ENCODE measurements at places on chromosomes 11 and 22.

DNA sequence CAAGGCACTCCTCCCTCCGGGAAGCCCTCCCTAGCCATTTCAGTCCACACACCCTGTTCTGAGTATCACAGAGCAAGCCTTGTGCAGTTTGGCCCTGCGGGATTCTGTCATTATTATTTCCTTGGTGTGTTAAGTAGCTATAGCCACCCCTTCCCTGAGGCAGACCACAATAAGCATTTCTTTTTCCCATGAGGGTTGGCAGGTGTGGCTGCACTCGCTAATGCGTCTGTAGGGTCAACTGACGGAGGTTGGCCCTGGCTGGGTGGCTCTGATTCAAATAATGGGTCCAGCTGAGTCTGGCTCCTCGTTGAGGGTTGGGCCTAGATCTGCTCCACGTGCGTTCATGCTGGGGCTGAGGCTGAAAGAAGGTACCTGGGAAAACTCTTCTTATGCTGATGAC, 5.1 kb downstream of the F2 start:
- no peak for DNase-seq

DNA sequence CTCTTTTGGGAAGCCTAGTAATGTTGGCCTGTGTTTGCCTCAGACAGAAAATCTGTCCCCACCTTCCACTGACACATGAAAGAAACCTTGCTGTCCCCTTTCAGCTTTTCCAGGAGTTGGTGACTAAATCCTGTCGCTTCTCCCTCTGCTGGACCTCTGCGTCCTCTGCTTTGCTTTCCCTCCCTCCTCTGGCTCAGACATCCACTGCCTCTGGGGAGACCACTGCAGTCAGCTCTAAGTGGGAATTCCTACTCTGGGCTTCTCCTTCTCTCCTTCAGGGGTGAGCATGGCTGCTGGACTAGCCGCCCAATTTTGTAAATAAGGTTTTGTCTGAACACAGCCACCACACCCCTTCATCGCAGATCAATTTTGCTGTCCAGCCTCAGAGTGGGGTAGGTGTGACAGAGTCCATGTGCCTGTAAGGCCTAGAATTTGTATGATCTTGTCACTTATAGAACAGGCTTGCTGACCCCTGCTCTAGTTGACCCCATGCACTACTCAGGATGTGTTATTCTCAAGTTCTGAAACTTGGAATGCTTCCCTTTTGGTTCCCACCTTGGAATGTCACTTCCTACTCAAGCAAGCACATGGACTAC, 23.0 kb downstream of the LRRC74B start:
- DNase-seq, result no peak

- DNase-seq, result no peak
Measured at GRCh38 chr11:126457817-126458216, 102.3 kb downstream of the ST3GAL4 start.

DNA sequence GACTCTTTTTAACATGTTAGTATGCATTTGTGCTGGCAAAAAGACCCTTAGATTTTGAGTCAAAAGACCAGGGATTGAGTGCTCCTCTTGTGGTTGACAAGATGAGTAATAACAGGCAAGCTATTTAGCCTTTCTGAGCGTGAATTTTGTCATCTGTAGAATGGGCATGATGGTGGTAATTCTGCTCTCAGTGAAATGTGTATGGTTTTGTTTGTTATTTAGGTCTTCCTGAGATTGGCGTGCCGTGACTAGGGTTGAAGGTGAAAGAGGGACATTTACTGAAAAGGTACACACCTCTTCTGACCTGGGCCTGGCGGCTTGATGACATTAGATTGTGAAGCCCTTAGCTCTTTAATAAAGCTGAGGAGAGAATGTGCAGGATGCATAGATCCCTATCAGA, 8.4 kb upstream of the CEP295 start:
- DNase-seq, result no peak

GRCh38 chr11:17652556-17652955, 66.8 kb upstream of the MYOD1 start:
- no peak for DNase-seq

DNA sequence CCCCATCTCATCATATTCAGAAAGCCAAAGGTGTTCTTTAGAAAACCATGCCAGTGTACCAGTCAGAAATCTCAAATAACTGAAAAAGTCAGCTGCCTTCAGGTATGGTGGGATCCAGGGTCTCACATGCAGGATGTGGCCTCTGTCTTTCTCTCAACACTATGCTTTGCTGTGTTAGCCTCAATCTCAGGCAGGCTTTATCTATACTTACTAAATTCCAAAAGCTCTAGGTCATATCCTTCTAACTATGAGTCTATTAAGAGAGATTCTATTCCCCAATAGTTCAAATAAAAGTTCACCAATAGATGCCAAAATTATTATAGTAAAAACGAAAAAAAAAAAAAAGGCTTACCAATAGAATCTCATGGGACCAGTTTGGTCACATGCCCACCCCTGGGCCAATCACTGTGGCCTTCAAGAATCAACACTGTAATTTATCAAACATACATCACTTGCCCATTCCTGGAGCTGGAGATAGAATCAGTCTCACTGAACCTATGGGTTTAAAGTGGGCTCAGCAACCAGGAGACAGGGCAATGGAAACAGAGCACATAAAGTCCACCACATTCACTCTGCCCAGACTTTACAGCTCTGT, 38.0 kb upstream of the APLNR start:
- no peak for DNase-seq

DNA sequence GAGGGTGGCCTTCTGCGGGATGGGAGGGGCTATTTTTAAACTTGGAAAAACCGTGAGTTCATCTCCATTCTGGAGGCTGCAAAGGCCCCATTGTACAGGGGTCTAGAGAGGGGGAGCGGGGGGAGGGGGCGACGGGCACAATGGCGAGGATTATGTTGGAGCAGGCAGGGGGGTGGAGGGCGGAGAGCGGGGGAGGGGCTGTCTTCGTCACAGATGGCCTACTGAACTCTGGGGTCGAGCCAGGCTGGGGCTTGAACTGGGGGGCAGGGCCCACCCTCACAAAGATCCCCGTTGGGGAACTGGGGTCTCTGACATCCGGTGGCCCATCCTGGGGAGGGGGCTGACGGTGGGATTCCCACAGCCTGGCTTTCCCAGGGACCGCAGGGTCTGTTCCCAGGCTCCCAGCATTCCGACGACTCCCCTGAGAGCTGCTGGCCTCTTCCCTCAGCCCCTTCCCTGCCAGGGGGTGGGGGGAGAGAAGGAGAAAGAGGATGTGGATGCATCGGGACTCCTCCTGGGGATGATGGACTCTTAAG, 3.4 kb upstream of the MCAM start:
- no peak for DNase-seq

DNA sequence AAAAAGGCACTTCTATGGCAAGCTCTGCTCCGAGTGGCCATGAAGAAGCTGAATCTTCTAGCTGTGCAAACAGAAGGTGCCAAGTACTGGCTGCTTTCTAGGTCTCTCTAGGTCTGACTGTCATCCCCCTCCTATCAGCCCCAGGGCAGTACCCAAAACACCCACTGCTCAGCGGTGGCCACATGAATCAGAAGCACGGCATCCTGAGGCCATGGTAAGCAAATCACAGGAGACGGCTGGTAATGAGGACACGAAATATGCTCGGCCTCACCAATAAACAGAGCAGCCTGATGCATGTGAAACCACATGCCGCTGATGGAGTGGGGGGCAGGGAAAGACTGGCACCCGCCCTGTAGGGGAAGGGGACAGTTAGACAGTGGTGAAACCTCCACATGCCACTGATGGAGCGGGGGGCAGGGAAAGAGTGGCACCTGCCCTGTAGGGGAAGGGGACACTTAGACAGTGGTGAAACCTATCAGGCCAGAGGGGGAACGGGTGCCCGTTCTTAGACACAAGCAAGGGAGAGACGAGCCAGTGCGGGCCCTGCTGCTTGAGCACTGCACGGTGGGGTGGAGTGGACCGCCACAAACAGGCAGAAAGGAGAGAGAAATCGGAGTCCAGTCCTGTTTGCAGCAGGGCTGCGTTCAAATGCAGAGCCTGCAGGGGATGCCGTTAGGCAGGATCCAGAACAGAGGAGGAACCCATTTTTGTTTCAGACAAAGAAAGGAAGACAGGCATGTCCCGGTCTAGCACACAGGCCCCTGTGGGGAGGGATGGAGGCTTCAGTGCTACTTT, 29.9 kb upstream of the MOB2 start:
- peak; percentile 9 for DNase-seq

DNA sequence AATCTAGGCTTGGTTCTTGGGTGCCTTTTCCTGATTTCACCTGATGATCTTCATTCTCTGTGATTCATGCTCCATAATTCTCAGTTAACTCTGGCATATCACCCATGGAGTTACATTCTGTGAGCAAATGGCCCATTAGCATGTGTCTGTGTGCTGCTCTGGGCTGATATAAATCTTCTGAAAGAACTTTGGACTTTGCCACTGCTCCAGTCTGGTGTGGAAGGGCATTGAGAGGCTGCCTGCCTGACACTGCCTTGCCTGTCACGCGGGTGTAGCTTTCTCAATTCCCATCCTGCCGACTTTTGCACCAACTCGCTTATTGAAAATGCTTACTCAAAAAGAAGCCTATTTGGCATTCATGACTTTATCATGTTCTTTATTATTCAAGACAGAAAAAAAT, 42.2 kb downstream of the FAT3 start:
- DNase-seq, result no peak

DNA sequence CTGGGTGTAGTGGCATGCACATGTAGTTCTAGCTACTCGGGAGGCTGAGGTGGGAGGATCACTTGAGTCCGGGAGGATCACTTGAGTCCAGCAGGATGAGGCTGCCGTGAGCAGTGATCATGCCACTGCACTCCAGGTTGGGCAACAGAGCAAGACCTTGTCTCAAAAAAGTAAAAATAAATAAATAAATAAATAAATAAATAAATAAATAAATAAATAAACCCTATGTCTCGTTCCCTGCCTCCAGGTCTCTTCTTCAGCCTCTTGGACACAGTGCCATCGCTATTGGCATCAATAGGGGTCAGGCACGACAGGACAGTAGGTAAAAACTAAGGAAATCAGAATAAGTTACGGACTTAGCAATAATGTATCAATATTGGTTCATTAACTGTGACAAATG, 23.4 kb upstream of the SYT12 start:
- no peak for DNase-seq

DNA sequence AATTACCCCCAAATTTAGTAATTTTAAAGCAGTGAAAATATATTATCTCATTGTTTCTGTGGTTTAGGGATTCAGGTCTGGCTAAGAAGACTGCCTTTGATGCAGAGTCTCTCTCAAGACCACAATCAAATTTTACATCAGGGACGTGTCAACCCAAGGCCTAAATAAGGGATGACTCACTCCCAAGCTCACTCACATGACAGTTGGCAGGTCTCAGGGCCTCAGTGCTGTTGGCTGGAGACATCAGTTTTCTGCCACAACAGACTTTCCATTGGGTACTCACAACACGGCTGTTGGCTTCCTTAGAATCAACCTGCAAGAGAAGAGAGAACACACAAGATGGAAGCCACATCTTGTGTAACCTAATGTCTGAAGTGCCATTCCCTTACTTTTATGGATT, 377.3 kb downstream of the FAM181B start:
- no peak for DNase-seq

GRCh38 chr11:75028724-75029123, 40.0 kb downstream of the NEU3 start:
- DNase-seq, result no peak
